Activated CD8-positive, alpha-beta memory T cell treated with anti-CD3 and anti-CD28 coated beads for 4 hours (primary cell): ENCODE measurements at places on chromosomes 4 and X.

GRCh38 chr4:140094438-140095420, 59.3 kb downstream of the MAML3 start:
- no peak for DNase-seq

GRCh38 chr4:17370818-17371217, 141.1 kb downstream of the QDPR start:
- DNase-seq = no peak

DNA sequence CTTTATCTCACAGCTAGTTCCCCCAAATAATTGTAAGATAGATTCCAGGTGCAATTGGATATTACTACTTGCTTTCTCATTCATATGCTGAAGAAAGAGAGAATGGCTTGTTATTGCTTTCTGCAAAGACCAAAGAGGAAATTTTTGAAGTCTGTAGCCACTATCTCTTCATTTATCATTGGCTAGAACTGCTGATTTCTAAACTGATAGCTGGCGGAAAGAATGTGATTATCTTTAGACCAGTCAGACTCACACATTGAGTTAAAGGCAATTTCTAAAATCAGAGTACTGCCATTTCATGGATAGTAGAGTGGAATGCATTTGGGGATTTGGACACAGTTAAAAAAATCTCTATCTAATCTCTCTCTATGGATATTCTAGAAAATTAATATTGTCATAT, 12.4 kb upstream of the TMPRSS11E start:
- no peak for DNase-seq

DNA sequence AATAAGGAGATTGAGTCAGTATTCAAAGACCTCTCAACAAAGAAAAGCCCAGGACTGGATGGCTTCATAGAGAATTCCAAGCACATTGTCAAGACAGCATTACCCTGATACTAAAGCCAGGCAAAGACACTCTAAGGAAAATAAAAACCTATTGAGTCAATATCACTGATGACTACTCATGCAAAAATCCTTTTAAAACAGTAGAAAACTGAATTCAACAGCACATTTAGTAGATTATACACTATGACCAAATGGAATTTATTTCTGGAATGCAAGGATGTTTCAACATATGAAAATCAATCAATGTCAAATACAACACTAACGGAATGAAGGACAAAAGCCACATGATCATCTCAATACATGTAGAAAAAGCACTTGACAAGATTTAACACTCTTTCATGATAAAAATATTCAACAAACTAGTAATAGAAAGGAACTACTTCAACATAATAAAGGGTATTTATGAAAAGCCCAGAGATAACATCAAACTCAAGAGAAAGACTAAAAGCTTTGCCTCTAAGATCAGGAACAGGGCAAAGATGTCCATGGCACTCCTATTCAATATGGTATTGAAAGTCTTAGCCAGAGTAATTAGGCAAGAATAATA, 633.3 kb downstream of the ANKRD50 start:
- no peak for DNase-seq

DNA sequence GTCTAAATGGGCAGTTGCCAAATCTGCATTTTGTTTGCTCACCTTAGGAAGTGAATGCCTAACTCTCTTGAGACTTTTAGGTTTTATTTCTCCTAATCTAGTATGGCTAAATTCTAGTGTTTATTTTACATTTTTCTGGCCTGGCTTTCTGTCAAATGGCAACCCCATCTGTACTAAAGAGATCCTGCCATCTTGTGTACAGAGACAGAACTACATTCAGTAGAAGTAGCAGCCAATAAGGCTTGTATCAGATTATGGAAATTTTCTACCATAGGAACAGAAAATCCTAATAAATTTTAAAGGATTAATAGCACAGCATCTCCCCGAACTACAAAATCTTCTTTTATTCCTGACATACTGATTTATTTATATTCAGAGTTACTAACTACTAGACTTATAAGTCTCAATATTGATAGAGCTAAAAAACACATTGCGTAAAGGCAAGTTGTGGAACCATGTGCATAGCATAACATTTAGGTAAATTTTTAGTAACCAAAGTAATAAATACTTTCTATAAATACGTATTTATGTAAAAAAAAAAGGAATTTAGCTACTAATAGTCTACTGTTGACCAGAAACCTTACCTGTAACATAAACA, 45.5 kb downstream of the TMEM144 start:
- no peak for DNase-seq

DNA sequence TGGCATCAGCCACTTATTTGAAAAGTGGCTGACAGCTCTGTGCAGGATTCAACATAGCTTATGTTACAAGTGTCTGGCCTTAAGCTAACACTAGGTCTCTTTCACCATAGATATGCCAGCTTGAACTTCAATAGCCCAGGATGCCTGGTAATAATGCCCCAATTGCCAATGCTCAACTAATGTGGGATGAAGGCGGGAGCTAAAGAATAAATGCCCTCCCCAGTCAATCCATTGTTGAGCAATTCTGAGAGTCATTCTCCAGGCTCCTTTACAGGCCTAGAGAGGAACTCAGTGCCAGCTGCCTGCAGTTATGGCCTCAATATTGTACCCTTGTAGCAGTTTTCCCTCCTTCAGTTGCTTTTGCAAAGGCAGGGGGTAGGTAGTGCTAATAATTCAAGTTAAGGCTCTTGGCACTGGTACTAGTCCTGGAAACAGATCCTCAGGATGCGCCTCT, 460.2 kb downstream of the GABRG1 start:
- no peak for DNase-seq

DNA sequence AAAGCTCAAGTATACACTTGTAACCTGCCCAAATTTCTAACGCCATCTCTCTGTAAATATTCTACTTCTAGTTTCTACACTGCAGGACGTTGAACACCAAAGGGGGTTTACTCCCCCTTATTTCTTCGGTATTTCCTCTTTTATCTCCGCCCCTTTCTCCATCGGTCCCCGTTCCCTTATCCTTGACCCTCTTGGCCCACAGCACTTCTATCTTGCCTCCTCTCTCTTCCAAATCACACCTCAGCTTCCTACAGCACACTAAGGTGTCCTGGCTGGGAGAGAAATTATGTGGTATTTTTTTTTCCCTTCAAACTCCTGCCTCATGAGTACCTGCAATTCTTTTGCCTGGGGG, 715 bp downstream of the ZMAT1 start:
- no peak for DNase-seq

GRCh38 chr4:114263233-114263632, 283.8 kb upstream of the ARSJ start:
- no peak for DNase-seq

DNA sequence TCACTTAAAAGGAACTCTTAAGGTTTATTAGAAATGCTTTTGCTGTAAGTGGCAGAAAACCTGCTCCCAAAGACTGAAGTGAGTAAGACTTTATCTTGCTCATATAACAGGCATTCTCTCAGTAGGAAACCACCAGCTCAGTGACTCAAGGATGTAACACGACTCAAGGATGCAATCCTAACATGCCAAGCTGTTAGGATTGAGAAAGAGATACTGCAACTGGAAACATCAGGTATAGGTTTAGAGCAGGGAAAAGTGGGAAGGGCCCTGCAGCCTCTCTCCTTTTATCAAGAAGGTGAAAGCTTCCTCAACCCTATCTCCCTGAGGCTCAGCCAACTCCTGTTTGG, 11.9 kb upstream of the SLC9A7 start:
- no peak for DNase-seq

DNA sequence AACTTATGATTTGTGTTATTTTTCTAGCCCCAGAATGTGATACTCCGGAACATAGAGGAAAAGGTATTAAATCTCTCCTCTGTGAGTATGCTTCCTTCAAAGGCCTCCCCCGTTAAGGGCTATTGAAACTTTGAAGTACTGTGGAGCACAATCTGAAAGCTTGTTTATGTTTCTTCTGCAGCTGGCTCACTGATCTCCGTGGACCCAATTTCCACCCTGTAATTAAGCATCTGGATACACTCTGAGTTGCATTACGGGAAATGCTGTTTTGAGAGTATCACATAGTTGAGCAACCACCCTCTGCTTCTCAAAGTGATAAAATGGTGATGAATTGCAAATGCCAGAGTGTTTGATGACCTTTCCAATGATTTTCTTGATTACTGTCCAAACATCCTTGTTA, 296.8 kb upstream of the PABPC5 start:
- no peak for DNase-seq

GRCh38 chrX:16885628-16886027, 15.5 kb upstream of the RBBP7 start:
- no peak for DNase-seq

GRCh38 chr4:53061091-53061850, 199.2 kb downstream of the RASL11B start:
- DNase-seq = no peak

GRCh38 chr4:179145746-179146525, 1703.7 kb upstream of the AGA start:
- DNase-seq = no peak

DNA sequence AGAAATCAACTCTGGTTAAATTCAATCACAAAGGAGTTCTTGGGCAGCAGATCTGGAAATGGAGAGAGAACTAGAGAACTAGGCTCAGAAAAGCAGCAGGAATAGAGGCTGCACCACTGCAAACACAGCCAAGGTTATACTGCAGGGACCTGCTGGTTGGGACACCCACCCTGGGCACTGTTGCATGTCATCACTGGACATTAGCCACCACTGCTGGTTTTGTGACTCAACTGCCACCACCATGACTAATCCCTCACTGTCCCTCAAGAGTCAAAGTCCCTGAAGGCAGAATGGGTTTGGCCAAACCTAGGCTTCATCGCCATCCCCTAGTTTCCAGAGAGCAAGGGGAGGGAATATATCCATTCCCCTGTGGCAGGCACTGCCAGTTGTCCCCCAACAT, 38.1 kb upstream of the IRAK1 start:
- no peak for DNase-seq

GRCh38 chrX:85992811-85993229, 54.5 kb downstream of the CHM start:
- DNase-seq = no peak

GRCh38 chr4:7763788-7764187, 175.9 kb downstream of the AFAP1 start:
- DNase-seq = no peak

- DNase-seq = no peak
Observed at GRCh38 chr4:6658209-6658595, 17.7 kb downstream of the MRFAP1 start.

- DNase-seq = no peak
Observed at GRCh38 chr4:7381221-7381889, 53.4 kb downstream of the PSAPL1 start.

DNA sequence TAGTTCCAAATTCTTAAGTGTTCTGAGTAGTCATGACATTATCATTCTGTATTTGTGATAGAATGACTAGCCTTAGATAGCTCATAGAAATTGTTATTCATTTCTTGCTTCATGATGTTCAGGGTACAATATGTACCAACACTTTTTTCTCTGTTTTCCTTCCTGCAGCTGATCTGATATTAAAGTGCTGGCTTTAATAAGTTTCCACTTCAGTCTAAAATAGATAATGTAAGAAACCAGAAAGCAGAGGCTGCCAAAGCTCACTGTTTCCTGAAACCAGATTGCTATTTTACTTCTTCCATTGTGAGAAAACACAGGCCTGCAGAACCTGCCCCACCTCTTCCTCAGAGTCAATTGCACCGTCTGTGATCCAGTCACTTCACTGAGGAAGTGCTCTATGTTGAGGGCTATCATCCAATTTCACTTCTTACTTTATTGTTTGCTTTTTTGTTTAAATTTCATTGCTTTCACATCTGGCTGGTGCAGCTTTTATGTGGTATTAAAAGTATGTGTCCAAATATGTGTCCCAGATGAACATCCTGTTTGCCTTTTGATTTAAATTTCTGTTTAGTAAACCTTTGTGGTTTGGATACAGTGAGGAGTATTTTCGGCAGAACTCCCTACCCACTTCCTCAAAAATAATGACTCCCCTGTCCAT, 652.1 kb downstream of the ANKRD50 start:
- DNase-seq = no peak

GRCh38 chr4:79334783-79335182, 8.9 kb upstream of the NAA11 start:
- no peak for DNase-seq

DNA sequence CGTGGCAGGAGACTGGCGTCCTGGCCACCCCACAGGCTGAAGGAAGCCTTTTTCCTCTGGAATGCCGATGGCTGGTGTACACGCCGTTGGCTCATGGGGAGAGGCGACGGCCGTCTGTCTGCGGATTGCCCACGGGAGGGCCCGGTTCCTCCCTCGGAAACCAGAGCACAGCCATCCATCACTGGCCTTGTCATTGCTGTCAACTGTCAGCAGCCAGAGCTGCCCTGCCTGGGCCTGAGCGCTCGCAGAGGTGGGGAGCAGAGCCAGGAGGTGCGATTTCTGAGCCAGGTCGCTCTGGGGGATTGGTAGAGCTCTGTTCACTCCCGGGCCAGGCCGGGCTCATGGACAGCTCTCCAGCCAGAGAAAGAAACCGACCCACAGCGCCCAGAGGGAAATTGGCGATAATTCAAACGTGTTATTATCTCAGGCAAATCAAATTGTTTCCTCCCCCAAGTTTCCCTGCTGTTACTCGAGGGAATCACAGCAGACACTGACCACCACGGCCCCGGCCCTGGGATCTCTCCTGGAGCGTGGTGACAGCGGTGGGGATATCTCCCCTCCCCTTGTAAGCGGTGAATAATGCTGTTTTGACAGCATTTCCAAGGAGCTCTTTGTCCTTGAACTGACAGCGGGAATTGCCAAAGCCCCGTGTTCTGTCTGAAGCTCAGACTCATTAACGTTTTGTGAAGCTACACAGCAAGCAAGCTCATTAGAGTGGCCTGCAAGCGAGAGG, 220.9 kb upstream of the PSAPL1 start:
- no peak for DNase-seq

DNA sequence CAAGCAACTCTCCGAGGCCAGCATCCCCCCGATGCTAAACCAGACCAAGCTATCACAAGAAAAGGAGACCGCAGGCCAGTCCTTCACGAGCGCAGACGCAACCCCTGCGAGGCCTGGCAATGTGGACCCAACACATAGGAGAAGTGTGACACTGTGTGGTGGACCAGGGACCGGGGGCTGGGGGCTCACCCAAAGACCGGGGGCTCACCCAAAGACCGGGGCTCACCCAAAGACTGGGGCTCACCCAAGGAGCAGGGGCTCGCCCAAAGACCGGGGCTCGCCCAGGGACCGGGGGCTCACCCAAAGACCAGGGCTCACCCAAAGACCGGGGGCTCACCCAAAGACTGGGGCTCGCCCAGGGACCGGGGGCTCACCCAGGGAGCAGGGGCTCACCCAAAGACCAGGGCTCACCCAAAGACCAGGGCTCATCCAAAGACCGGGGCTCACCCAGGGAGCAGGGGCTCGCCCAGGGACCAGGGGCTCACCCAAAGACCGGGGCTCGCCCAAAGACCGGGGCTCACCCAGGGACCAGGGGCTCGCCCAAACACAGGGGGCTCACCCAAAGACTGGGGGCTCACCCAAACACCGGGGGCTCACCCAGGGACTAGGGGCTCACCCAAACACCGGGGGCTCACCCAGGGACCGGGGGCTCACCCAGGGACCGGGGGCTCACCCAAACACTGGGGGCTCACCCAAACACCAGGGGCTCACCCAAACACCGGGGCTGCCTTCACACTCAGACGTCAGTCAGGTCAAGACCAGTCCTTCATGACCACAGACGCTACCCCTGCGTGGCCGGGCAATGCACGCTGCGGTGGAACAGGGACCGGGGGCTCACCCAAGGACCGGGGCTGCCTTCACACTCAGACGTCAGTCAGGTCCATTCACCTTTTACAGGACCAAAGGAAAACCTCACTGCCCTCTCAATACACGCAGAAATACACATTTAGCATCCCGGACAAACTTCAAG, 32.9 kb downstream of the PPP2R3B start:
- DNase-seq = no peak

GRCh38 chrX:50618788-50619558, 148.3 kb upstream of the DGKK start:
- no peak for DNase-seq

- DNase-seq = no peak
Observed at GRCh38 chr4:81663368-81663767, 191.7 kb upstream of the RASGEF1B start.
